ENCODE measurements at places on chromosomes 6 and 20. TPM values are rescaled to one million over a fixed set of nuclear protein-coding genes. Genes with fewer than 3 reads are reported as not detected.

The PRELID3B gene
- 65.5 TPM for total RNA-seq

DNA sequence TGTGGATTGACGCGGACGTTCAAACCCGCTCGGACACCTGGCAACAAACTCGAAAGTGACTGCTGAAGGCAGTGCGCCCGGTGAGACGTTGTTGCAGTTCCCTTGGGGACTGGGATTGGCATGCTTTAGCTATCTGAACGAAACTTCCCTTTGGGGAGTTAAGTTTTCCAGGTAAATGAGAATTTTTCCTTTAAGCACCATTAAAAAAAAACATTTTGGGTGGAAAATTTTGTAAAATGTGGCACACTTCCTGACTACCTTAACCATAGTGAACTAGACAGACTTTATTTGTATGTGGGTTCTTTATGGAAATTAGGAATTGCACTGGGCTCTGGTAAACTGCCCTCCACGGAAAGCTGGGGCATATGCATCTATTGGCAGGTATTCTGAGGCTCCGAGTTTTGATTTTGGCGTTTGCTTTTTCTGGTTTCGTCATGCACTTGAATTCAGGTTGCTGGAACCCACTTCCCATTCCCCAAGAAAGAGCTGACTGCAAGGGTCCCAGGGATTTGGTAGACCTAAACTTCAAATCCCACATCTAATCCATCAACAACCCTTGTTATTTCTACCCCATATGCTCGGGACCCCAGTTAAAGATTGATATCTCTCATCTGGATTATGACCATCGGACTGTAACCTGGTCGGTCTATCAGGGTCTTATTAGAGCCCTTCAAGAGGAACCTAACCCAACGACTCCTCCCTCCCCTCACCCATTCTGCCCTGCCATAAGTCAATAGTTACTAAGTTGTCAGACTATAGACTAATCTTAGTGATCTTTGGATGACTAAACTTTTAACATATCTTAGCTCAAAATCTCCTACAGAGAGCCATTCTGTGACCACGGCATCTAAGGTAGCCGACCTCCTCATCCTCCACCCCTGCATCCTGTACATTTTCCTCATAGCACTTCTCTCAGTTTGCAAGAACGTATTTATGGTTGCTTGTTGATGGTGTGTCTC lies 800 bp upstream of the DYNLT1 start:
- no peak for ATAC-seq

DNA sequence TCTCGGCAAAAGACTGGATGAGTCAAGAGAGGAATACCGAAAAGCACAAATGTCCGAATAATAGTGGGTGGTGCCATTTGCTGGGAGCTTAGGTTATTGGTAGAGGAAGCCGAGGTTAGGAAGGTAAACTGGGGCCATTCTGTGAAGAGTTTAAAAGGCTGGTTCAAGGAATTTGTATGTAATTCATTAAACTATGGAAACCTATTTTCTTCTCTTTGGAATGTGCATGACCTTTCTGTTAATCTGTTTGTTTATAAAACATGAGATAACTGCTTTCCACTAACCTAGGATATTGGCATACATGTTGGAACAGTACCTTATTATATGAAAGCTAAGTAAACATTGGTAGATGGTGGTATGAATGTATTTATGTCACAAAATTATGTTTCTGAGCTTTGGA lies 71.8 kb downstream of the LCA5 start:
- ATAC-seq = peak; percentile 18

The GSTA2 gene
- total RNA-seq = not detected
